NAMALWA (cell line): ENCODE measurements at places on chromosomes 6 and 20.

- no peak for DNase-seq
Measured at GRCh38 chr6:116737004-116737403, 28.5 kb downstream of the FAM162B start.

DNA sequence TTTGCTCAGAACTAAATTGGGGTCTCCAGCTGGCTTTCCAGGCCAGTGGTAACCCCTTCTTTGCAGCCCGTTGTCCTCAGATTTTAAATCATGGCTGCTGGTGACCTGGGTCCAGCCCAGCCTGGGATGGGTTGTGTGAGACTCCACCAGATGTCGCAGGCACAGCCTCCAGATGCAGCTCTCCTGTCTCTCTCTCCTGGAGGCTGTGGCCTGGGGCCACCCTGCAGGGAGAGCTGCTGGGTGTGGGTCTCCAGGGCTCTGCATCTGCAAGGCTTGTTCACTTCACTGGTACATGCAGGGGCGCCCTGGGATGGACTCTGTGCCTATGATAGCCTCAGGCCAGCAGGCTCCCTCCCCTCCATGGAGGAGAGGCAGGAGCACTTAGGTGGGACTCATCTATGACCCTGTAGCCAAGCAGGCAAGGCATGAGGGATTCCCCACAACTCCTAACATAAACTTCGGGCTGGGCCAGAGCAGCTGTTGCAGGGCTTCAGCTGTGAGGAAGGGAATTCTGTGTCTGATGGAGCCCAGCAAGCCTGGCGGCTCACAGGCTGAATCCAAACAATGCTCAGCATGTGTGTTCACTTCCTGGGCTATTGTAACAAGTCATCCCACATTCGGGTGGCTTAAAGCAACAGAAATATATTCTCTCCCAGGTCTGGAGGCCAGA is 94.7 kb upstream of the NXT1 start:
- no peak for DNase-seq

- peak; percentile 40 for DNase-seq
Measured at GRCh38 chr20:35796571-35796970, 24.8 kb downstream of the PHF20 start.

DNA sequence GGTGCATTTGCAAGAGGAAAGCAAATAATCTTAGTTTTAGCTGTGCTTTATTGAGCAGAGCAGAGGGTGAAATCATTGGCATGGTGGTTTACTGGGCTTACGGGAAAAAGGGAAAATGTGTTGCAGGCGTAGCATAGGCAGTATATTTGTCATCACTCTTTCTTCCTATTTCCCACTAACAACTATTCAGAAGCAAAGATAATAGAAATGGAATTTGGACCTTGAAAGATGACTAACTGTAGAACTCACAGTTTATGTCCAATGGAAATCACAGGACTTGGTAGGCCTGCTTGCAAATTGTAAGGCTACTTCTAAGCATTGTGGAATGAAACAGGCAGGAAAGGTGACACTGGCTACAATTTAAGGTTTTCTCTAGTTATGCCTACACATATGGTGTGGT is 611.9 kb upstream of the MAN1A1 start:
- no peak for DNase-seq

DNA sequence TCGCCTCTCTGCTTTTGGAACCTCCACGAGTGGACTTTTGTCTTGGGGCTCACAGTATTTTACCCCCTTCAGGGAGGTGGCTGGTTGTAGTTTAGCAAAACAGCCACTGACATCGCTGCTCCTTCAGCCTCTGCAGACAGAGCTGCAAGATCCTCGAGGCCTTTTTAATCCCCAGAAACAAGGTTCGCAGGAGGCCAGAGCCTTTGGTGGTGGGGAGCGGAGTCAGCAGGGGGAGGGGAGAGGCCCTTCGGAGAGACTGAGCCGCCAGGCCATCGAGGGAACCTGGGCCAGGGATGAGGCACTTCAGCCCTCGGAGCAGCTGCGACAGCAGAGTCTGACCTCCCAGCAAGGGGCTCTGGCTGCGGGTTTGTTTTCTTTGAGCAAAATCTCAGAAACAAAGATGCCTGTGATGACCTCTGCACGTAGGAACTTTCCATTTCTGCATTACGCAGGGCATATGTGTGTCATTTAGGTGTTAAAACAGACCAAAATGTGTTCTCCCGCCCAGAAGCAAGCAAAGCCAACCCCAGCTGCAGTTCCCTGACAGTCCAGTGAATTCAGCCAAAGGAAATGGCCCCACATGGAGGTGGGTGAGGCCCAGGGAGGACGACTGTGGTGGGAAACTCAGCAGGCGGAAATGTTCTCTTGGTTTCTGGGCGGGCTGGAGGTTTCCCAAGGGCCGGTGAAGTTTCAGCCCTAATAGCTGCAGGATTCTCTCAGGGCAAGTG is 171.2 kb upstream of the SULF2 start:
- no peak for DNase-seq

DNA sequence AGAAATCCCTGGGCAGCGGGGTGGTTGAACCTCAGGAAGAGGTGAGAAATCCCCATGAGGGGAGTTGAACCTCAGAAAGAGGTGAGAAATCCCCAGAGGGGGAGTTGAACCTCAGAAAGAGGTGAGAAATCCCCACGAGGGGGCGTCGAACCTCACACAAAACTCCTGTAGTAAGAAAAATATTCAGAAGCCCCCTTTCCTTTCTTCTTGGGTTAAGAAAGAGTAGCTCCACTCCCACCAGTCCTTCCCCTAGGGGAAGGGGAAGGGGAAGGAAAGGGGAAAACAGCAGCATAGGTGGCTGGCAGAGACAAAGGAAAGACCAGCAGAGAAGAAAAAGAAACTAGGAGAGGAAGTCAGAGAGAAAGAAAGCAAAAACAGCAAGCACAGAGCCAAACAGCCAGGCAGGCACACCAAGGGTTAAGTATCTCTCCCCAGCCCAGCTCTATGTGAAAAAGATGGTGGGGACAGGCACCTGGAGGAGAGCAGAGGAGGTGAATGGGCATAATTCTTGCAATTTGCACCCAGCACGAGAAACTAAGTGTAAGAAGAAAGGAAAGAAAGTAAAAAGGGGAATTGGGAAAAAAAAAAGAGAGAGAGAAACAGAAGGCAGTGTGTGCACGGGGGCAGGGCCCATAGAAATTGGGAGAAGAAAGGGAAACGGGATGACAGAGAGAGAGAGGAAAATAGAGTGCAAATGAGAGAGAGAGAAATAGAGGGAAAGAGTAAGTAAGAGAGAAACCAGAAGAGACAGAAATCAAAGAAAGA is 88.2 kb downstream of the PLG start:
- peak; percentile 41 for DNase-seq

- DNase-seq = peak; percentile 66
Measured at GRCh38 chr6:53347250-53347920, 1.4 kb downstream of the ELOVL5 start.

- no peak for DNase-seq
Measured at GRCh38 chr20:4158466-4159050, 143.2 kb upstream of the RNF24 start.

DNA sequence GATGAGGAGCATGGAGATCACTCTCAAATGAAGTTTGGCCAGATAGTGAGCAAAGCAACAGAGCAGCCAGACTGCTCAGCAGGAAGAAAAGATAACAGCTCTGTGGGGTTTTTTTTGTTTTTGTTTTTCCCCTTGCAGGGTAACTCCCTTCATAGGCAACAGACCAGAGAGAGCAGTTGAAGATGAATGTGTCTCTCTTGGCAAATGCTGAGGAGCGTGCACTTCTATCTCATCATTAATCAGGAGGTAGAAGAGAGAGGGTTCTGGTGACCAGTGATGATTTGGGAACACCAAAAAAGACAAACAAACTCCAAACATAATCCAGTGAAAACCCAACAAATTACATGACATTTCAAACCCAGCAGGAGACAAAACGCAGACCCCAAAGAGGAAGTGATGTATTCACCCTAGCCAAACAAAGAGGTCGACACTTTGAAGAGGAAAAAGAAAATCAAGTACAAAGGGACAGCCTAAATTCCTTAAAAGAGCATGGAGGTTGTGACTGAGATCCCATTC is 66.2 kb upstream of the RREB1 start:
- no peak for DNase-seq

DNA sequence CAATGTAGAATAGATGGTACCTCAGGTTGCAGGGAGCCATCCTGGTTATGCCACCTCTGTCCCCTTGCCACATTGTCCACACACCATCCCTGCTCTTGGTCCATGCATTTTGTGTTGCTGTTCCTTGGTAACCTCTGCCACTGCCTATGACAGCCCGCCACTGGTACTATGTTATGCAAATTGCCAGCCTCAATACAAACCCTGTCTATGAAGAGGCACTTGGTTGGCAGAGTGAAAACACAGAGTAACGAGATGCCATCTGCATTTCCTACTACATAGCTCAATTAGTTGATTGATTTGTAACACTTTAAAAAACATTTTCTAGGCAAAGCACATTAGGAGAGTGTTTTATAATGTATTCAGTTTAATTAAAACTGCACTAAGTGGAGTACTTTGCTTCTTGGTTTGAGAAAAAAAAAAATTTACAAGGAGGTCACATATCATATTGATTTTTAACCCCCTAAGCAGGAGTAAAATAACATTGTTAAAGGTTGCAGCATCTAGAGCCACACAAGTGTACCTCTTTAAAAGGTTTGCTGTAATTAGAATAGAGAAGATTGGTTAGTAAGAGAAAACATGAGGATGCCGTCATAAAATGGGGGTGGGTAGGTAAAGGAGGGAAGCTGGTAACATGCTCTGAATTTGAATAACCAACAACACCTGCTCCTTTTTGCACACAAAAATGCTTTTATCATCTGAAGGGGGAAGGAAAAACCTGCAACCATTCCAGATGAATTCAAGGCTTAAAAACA is 817.1 kb downstream of the KIF16B start:
- no peak for DNase-seq

GRCh38 chr6:88683734-88684133 is 279.7 kb downstream of the RNGTT start:
- no peak for DNase-seq

DNA sequence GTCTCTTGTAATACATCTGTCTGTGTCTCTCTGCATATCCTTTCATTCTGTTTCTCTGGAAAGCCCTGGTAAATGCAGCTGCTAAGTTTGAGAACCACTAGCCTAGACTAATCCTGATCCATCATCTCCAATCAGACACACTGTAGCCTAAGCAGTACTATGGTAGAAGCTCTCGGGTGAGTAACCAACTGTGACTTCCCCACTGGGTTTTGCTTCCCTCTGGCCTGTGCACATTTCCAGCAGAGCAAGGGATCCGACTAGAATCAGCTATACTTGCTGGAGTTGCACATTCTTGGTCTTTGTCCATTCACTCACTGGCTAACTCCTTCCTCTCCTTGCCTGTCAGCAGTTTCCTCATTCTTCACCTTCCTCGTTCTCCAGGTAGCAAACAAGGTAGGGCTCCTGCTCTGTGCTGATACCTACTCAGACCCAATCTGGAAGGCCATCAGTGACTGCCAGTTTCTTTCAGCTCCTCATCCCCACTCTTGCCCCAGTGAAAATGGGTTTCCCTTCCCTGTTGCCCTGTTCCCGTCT is 184.2 kb downstream of the PLCB4 start:
- DNase-seq = no peak

- no peak for DNase-seq
Measured at GRCh38 chr6:39818695-39819094, 26.5 kb downstream of the DAAM2 start.

DNA sequence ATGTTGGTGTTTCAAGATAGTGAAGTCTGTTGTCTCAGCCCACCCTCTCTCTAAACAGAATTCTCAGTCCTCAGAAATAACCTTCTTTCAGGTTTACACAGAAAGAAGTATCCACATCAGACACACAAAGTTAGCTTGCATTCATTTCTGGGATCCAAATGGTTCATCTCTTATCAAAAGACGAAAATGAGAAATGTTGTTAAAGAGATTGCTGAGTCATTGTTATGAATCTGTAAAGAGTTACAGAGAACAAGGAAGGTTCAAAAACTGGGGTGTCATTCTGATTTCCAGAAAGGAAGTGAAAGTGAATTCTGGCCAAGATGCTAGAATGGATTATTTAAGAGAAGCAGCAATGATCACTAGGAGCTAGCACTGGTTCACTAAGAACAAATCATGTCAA is 90.5 kb upstream of the ATXN1 start:
- peak; percentile 7 for DNase-seq

- DNase-seq = no peak
Measured at GRCh38 chr6:29762051-29762450, 38.8 kb downstream of the HLA-F start.

GRCh38 chr6:7451326-7451725 is 61.7 kb downstream of the RIOK1 start:
- DNase-seq = no peak

DNA sequence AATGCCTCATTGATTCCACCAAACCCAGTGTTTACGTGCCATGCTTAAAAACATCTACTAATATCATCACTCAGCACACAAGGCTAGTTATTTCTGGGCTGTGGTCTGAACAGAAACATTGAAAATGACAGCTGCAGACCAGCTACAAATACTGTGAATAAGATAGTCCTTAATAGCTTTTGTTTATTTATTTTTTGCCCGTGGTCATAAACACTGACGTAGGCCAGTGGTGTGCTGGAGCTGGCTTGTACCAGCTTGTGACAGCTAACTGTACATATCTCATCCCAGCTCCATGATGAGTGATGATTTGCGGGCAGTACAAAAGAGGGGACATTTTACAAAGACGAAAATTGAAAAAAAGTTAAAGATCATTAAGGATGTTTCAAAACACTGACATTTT is 1057.0 kb downstream of the EPHA7 start:
- DNase-seq = no peak

- DNase-seq = no peak
Measured at GRCh38 chr6:72282201-72282600, 339.7 kb upstream of the KCNQ5 start.

DNA sequence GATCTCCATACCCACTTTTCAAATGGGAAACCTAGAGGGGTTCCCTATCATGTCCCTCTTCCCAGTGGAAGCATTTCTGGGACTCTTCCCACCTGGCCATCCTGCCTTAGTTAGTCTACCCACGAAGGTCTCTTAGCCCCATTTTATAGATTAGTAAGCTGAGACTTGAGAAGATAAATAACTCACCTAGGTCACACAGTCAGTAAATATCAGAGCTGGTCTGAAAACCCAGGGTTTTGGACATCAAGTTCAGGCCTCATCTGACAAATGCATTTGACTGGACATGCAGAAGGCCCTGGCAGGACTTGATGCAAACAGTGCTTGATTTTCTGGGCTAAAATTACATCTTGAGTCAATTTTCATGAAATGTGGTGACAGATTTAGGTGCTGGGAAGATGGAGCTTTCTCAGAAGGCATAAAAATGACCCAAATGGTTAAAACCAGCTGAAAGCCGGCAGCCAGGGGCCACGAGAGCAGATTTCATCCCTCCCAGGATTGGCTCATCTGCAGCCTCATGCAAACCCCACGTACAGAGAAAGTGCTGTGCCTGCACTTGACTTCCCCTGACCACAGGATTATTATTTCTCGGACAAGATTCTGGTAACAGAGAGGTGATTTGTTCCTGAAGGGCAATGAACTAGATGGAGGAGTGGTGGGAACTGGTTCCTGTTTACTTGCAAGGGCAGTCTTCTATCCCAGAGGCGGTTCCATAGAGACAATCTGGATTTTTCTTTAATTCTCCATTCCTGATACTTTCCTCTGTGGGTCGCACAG is 23.1 kb downstream of the CPNE5 start:
- no peak for DNase-seq
